ENCODE measurements at places on chromosomes 16 and 17. TPM values are rescaled to one million over a fixed set of nuclear protein-coding genes. Genes with fewer than 3 reads are reported as not detected.

The PRKCB gene
- total RNA-seq: not detected

The RBBP6 gene
- total RNA-seq: 18.8 TPM

The RND2 gene
- under 0.01 TPM for total RNA-seq

The ECI1 gene
- total RNA-seq: 45.7 TPM

The TBC1D3H gene
- not detected for total RNA-seq

The ALOX12B gene
- not detected for total RNA-seq

The LIG3 gene
- 31.2 TPM for total RNA-seq

The DHRS7C gene
- not detected for total RNA-seq

The ADAM11 gene
- 0.15 TPM for total RNA-seq

The DNAAF1 gene
- not detected for total RNA-seq

The MPO gene
- not detected for total RNA-seq

The ARHGDIG gene
- total RNA-seq: 0.61 TPM

The OR4D1 gene
- not detected for total RNA-seq

The SHCBP1 gene
- 27.0 TPM for total RNA-seq

The CTU2 gene
- 29.3 TPM for total RNA-seq

The SLFN12 gene
- total RNA-seq: 86.5 TPM

The PMFBP1 gene
- total RNA-seq: not detected

The TBC1D3 gene
- not detected for total RNA-seq

The ZP2 gene
- total RNA-seq: not detected

The GRB2 gene
- 101 TPM for total RNA-seq

The OR1F1 gene
- not detected for total RNA-seq
